Fibroblast of lung (primary cell): ENCODE measurements at places on chromosomes 2 and 18. TPM values are rescaled to one million over a fixed set of nuclear protein-coding genes. Genes with fewer than 3 reads are reported as not detected.

DNA sequence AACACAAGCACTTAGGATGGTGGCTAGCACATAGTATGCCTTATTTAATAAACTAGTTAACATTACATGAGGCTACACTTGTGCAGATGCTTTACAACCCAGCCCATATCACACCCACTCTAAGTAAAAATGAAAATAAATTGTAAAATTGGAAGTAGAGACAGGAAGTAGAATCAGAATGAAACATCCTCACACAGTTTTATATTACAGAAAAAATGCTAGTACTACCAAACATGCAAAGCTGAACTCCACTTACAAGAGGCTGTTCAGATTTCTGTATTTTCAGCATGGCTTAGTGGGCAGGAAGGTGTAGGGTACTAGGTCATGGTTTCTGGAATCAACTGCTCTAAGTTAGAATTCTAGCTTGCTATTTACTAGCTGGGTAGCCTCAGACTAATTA, 18.2 kb upstream of the CRIM1 start:
- no peak for DNase-seq

- no peak for DNase-seq
Observed at GRCh38 chr18:41933778-41934177, 21.3 kb upstream of the PIK3C3 start.

- DNase-seq = no peak
Observed at GRCh38 chr2:96514521-96514920, 9.4 kb upstream of the NEURL3 start.

DNA sequence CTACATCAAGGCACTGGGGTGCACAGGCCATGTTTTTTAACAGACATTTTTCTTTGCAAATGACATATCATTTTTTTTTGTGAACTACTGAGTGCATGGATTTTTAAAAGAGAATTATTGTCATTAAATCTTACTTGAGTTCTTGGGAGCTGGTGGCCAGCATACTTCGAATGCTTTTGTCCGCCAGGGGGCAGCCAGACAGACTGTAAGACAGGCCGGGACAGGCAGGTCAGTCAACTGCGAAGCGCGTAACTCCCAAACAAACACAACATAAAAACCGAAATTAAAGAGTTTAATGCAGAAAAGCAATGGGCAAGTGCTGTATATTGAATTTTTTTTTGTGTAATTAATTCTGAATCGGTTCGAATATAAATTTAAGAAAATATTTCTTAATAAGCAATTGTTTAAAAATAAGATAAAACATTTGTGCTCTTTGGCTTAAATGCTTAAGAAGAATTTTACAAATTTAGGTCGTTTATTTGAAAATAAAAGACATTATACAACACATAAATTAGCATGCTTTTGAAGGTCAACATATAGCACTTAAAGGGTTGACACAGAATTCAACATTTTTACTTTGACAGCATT, 142.2 kb upstream of the PXDN start:
- DNase-seq = peak; percentile 74

DNA sequence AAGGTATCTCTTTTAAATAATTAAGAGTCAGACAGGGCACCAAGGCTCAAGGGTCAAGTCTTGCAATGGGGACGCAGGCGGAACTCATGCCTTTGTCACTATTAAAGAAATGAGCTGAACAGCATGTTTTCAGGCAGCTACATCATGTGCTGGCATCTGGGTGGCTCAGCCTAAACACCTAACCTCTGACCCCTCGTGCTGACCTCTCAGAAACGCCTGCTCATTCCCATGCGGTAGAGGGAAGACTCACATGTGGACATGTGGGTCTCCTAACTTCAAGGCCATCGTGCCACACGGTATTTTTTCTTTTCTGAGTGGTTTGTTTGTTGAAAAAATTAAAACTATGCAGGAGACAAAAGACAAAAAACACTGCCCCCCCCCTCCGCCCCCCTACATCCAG, 31.3 kb downstream of the CYP27C1 start:
- DNase-seq = no peak

DNA sequence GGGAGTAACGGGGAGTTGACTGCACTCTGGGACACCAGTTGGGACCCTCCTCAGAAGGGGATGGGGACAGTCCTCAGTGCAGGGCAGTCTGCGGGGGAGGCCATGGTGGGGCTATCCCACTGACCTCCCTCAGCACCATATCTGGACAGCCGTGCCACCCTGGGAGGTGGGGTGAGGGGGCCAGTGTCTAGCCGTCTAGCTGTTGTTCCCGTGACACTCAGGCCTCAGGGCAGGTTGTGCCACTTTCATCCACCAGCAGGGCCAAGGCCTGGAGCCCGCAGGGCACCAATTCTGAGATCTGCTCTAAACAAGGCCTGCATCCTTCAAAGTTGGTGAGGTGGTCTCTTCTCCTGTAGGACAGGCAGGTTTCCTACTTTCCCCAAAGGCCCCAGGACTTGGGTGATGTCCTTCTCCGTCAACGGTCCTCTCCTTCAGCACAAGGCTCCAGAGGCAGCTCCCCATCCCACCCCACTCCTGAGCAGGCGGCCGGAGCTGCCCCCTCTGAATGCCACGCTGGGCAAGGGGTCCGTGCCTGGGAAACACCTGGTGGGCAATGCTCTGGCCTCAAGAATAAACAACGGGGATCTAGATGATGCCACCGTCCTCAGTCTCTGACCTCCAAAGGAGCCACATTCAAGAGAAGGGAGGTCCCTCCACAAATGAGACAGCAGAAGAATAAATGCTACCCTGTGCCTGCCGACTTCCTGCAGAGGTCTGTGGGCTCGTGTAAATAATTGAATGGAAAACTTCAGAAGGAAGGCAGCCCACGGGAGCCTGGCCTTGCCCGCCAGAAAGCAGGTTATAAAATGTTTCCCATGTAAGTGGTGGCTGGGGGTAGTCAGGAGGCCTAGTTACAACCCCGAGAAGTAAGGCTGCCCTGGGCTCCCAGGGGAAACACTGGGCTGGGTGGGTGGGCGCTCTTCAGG, 42.8 kb upstream of the PTMA start:
- no peak for DNase-seq

DNA sequence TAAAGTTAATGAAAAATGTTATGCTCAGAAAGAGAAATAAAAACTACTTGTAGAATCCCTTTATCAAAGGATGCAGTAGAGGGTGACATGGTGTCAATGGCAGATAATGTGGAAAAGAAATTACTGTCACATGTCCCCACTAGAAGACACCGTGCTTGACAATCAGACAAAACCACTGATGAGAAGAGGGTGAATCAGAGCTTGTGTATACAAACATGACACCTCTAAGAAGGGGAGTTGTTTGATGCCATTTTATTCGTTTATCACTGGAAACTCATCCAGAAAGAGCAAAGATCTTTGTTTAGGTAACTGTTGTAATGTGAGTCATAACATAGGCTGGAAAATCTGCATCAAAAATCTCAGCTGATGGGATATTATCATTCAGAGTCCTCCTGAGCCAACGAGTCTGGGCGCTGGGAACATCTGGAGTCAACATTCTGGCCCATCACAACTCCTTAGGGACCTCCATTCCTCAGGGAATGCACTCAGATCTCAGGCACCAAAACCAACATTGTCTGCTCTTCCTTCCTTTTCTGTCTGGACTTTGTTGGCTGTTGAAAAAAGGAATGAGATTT, 49.5 kb upstream of the RAB12 start:
- peak; percentile 13 for DNase-seq

The ANKRD30BL gene
- not detected in 2 replicates for total RNA-seq

The HRH4 gene
- under 0.01 TPM in 2 replicates for total RNA-seq

- no peak for DNase-seq
Observed at GRCh38 chr2:181977661-181978350, 7.8 kb upstream of the PPP1R1C start.

DNA sequence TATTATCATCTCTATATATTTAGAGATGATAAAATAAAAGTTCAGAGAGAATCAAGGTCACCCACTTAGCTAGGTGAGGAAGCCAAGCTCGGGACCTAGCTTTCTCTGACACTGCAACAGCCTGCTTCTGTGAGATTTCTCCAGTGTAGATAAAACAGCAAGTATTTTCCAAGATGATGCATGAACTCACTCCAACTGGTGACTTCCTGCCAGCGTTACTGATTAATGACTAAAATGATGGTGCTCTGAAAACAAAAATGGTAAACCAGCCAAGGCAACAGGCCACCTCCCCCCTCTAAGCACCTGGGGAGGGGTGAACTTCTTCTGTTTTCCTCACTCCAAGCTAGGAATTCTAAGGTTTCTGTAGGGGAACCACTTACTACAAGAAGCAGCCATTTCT, 510.2 kb upstream of the ID2 start:
- no peak for DNase-seq

GRCh38 chr2:154694881-154695280, 3.6 kb upstream of the KCNJ3 start:
- DNase-seq = no peak

The CLEC4F gene
- total RNA-seq = not detected in 2 replicates

GRCh38 chr2:57510704-57511103, 535.9 kb upstream of the VRK2 start:
- no peak for DNase-seq

GRCh38 chr2:164700390-164700789, 79.1 kb upstream of the GRB14 start:
- no peak for DNase-seq
